Activated naive CD4-positive, alpha-beta T cell treated with anti-CD3 and anti-CD28 coated beads, Interleukin-2, amount 10 ng/mL, durations not matched to agents 7 days and 5 days (primary cell): ENCODE measurements at places on chromosomes 7 and 10.

GRCh38 chr7:106611911-106612310 is 49.0 kb downstream of the CCDC71L start:
- no peaks in the 10 kb centered on the region for H3K36me3 ChIP-seq
- H3K27ac ChIP-seq, result no peak overlapping the region
- peaks cover 5% of the 10 kb centered on the region for H3K27me3 ChIP-seq
- DNase-seq, result no peak
- H3K4me3 ChIP-seq, result no peak overlapping the region
- H3K4me1 ChIP-seq, result no peaks in the 10 kb centered on the region

- DNase-seq, result no peak
- peaks cover 13% of the 10 kb centered on the region for H3K4me1 ChIP-seq
- H3K4me3 ChIP-seq, result no peak overlapping the region
- H3K27ac ChIP-seq, result no peak overlapping the region
Observed at GRCh38 chr7:110835218-110835617, 255.7 kb upstream of the LRRN3 start.

GRCh38 chr10:34252111-34252510 is 563.0 kb downstream of the PARD3 start:
- H3K4me3 ChIP-seq, result no peak overlapping the region
- H3K27ac ChIP-seq, result no peak overlapping the region
- H3K4me1 ChIP-seq, result no peaks in the 10 kb centered on the region
- DNase-seq, result no peak
- H3K27me3 ChIP-seq, result no peaks in the 10 kb centered on the region

DNA sequence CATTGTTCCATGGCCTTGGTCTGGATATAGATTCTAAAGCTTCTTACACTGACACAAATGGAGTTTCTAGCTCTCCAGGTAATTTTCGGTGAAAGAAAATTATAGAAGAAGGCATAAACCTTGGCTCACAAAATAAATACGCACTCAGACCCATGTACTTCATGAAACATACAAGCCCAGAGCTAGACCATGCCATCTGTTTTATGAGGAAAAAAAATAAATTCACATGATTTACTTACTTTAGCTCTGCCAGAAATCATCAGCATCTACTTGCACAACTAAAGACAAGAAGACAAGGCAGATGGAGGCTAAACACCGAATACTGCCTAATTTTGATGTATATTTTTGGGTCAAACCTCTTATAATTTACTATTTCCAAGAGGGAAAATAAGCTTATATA is 197.4 kb upstream of the KLF14 start:
- peaks cover 58% of the 10 kb centered on the region for H3K36me3 ChIP-seq
- peaks cover 83% of the 10 kb centered on the region for H3K4me1 ChIP-seq

- no peak overlapping the region for H3K4me3 ChIP-seq
- peaks cover 32% of the 10 kb centered on the region for H3K4me1 ChIP-seq
- no peak for DNase-seq
- no peaks in the 10 kb centered on the region for H3K36me3 ChIP-seq
Observed at GRCh38 chr7:142351145-142351544, 93.3 kb upstream of the PRSS58 start.

- H3K27me3 ChIP-seq, result no peaks in the 10 kb centered on the region
- H3K36me3 ChIP-seq, result no peaks in the 10 kb centered on the region
- no peak overlapping the region for H3K4me3 ChIP-seq
- no peak for DNase-seq
- H3K4me1 ChIP-seq, result no peaks in the 10 kb centered on the region
- H3K27ac ChIP-seq, result no peak overlapping the region
Observed at GRCh38 chr10:24039897-24040296, 169.0 kb upstream of the KIAA1217 start.

- DNase-seq, result no peak
- H3K27ac ChIP-seq, result no peak overlapping the region
- H3K36me3 ChIP-seq, result no peaks in the 10 kb centered on the region
- H3K4me3 ChIP-seq, result no peak overlapping the region
- H3K27me3 ChIP-seq, result no peaks in the 10 kb centered on the region
Observed at GRCh38 chr7:91731976-91732375, 148.5 kb downstream of the MTERF1 start.

GRCh38 chr7:106178593-106179134 is 66.6 kb upstream of the SYPL1 start:
- peaks cover 37% of the 10 kb centered on the region for H3K27me3 ChIP-seq
- H3K4me3 ChIP-seq, result no peak overlapping the region
- DNase-seq, result no peak

DNA sequence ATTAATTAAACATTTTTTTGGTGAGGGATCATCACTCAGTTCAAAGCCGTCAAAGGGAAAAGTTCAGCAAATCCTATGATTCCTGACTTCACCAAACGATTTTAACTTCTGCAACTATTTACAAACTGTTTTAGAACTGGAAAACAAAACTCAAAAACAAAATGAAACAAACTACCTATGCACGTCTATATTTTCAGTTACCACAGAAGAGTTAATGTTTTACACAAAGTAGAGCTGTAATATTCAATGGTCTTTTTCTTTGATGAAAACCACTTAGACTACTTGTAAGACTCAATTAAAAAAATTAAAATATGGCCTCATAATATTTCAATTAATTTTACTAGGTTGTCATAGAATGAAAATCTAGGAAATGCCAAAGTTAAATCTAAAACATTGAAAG is 131.5 kb downstream of the ATE1 start:
- H3K36me3 ChIP-seq, result peaks cover 4% of the 10 kb centered on the region
- no peak overlapping the region for H3K27ac ChIP-seq
- DNase-seq, result no peak
- H3K27me3 ChIP-seq, result no peaks in the 10 kb centered on the region
- no peak overlapping the region for H3K4me3 ChIP-seq
- H3K4me1 ChIP-seq, result no peaks in the 10 kb centered on the region

- no peaks in the 10 kb centered on the region for H3K4me1 ChIP-seq
- no peak for DNase-seq
- no peaks in the 10 kb centered on the region for H3K36me3 ChIP-seq
- no peak overlapping the region for H3K4me3 ChIP-seq
- no peak overlapping the region for H3K27ac ChIP-seq
- no peaks in the 10 kb centered on the region for H3K27me3 ChIP-seq
Observed at GRCh38 chr7:84022684-84023308, 171.8 kb downstream of the SEMA3A start.
